Testis (tissue), 5 donors: ENCODE measurements at places on chromosomes 4 and X.

DNA sequence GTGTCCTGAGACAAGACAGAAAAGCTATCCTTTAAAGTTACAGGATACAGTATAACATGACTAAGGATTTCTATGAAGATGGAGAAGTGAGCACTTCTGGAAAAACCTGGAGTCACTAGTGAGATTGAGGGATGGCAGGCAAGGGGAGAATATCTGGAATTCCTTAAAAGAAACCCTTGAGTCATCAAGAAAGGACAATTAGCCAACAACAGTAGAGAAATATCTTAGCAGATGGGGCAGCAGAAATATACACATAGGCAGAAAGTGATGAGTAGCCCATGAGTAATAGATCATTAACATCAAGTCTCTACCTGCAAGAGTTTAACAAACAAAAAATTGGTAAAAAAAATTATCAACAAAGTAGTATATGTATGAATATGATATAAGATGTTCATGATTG, 858.8 kb upstream of the FRG1 start:
- DNase-seq = no peak

DNA sequence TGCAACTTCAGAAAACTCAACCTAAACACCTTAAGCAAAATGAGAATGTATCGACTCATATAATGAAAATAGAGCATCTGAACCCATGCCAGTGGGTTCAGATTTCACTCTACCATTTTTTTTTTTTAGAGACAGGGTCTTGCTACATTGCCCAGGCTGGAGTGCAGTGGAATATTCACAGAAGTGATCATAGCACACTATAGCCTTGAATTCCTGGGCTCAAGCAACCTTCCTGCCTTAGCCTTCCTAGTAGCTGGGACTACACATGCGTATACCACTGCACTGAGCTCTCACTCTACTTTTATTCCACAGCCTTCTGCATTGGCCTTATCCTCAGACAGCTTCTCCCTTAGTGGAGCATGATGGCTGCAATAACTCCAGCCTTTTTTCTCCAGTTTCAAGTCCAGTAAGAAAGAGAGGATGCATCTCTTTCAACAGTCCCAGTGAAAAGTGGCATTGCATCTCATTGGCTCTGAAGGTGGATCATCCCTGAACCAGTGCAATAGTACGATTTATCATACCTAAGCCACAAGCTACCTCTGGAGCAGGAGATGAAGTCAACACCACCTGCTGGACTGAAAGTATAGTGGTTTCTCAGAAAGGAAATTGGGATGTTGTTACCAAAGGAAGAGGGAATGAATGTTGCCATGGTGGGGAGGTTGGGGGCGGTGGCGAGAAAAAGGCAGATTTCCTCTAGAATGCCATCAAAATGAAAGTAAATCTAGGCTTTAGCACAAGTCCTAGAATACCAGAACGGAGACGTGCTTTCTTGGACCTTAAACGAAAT, 2.0 kb upstream of the SOD3 start:
- no peak for DNase-seq

DNA sequence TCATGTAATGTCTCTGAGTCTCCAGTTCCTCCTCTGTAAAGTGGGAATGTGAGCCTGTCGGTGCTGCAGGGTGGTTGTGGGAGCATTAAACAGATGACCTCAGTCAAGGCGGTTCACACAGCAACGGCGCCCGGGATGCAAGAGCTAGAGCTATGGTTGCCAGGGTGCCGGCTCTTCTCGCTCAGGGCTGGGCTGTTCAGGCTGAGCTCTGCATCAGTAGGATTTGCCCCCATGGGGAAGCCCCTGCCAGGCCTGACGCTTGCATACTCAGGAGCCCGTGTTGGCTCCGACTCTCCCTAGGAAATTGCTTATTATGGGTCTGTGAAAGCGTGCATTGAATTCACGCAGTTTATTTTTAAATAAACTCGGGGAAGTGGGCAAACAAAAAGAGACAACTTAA, 67.3 kb downstream of the PSAPL1 start:
- DNase-seq = no peak

- no peak for DNase-seq
Observed at GRCh38 chrX:16212024-16212423, 44.7 kb downstream of the MAGEB17 start.

GRCh38 chr4:179017581-179017980, 1575.3 kb upstream of the AGA start:
- DNase-seq = no peak

DNA sequence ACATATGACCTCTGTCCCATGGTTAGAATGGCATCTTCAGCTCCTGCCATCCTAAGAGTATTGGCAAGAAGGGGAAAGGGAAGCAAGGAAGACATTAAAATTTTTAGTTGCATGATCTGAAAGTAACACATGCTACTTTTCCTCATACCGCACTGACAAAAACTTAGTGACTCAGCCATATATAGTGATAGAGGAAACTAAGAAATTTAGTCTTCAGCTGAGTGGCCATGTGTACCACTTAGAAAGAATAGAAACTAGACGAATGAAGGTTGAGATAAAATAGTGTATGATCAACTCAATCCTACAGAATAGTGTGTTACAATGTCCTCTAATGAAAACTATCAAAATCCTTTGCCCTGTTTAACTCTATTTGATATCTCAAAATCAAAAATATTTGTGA, 164.1 kb downstream of the PPP3CA start:
- DNase-seq = no peak

- no peak for DNase-seq
Observed at GRCh38 chr4:83556006-83556707, 20.2 kb downstream of the GPAT3 start.

- DNase-seq = peak; percentile 45
Observed at GRCh38 chr4:137474711-137475301, 57.5 kb downstream of the PCDH18 start.

DNA sequence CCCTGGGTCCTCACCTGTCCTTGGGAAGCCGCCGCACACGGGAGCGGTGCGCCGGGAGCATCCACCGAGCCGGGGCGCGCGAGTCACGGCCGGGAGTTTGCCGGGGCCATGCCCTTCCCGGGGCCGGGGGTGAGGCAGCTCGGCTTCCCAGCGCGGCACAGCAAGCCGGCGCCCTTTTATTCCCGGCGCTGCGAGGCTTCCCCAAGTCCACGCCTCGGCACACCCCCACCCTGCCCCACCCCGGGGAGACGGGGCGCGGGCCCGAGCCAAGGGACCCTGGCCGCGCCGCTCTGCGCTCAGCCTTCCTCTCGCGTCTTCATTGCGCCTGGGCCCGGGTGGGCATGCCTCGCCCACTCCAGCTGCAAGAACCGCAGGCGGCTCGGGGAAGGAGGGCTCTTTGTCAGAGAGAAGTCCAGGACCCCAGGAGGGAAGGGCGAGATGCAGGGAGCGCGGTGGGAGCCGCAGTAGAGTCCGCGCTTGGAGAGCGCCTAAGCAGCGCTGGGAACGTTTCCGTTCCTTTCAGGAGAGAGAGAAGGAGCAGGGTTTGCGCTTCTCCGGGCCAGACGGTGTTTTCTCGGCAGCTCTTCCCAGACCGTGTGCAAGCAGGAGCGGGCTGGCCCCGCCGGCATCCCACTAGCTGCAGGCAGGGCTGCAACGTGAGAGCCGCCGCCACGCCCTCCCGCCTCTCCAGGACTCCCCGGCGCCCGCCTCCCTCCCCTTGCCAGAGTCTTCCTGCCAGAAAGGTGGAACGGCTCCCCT, at the start of gene MXRA5:
MXRA5 (minus strand) TSS at position 152 of the 759 bp plus-strand sequence. CDS start 2,819 bp downstream, outside the sequence.
- DNase-seq = no peak

DNA sequence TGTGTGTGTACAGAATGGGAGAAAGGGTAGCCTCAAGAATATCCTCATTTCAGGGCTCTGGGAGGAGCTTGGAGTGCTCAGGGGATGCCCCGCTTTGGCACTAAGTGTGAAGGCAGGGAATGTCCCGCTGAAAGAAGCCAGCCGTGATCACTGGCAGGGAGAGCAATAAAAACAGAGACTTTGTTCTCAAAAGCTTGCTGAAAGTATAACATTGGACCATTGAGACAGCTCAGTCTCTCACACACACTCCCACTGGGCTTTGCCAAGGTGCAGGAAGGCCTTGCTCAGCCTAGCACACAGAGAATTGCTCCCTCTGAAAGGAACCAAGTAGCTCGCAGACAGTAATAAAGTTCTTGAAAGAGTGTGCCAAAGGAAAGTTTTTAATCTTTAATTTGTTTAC, 143.8 kb upstream of the SLITRK2 start:
- DNase-seq = no peak

DNA sequence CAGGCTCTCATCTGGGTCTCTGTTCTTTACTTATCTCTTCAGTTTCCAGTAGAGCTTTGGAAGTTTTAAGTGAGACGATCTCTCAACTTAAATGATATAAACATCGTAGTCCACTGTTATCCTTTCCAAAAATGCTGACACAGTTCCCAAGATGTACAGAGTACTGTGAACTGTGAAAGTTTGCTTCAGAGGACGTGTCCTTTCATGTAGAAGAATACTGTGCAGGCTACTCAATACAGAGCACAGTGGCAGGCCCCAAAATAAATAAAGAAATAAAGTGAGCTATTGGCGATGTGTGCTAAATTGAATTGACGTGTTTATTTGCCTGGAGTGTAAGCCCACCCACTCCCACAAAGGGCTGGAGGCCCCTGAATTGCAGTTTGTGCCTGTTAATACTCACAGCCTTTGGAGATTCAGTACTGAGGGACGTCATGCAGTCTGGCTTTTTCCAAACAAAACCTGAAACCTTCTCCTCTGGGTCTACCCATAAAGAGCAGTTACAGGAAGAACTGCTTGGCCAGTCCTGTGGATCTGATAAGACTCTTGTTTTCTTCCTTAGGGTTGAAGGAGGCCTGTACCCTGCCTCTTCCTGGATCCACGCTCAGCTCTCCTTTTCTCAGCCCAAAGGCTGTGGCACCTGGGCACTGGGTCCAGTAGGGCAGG, 66.1 kb downstream of the SOWAHB start:
- no peak for DNase-seq

DNA sequence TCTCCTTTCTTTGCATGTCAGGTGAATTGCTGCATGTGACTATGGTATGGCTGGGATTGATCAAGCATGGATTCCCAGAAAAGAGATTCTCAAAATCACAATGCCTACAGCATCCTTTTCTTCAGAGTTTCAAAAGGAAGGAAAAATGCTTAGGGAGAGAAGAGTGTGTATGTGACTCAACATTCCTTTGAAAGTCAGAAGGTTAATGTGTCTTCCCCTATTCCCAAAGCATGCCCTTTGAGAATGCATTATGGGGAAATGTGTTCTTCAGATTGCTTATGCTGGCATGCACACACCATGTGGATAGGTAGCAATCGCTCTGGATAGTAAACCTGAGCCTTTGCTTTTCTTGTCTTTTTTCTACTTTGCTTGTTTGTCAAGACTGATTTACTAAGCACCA, 78.5 kb downstream of the ELOVL6 start:
- DNase-seq = no peak

GRCh38 chr4:113442826-113443225, 318.7 kb downstream of the CAMK2D start:
- DNase-seq = no peak

DNA sequence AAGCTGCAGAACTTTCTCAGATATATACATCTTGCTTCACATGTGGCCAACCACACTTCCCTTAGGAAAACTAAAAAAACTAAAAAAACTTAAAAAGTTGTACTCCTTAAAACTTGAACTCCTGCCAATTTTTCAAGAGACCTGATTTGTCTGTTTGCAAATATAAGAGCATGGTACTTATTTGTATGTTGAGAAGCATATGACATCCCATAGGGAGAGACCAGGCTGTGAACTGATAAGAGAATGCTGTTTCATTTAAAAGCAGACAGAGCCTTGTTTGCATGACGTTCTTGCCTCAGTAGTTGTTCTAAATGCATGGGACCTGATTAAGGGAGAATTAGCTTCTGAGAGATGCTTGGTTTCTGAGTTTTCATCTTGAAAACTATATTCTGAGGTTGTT, 169.9 kb downstream of the GPC3 start:
- no peak for DNase-seq

- DNase-seq = no peak
Observed at GRCh38 chr4:3034231-3034630, 40.1 kb downstream of the HTT-AS start.

GRCh38 chr4:33626221-33626620, 2618.1 kb downstream of the ARAP2 start:
- DNase-seq = no peak

DNA sequence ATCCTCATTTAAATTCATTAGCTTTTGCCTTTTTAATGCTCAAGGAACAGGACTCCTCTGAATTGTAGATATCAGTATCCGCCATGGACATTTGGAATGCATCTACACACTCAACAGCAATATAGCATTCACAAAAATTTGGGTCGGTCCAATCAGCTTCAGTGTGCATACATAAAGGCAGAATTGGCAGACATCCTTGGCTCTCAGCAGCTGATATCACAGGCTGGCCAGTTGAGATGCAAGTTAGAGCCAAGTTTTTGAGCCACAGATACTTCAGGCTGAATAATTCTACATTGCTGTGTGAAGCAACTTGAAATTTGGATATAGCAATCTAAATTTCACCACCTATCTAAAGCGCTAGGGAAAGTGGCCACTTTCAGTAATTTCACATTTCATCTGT, 821.1 kb downstream of the PCDH19 start:
- DNase-seq = no peak

GRCh38 chr4:137156807-137157206, 375.5 kb downstream of the PCDH18 start:
- no peak for DNase-seq

DNA sequence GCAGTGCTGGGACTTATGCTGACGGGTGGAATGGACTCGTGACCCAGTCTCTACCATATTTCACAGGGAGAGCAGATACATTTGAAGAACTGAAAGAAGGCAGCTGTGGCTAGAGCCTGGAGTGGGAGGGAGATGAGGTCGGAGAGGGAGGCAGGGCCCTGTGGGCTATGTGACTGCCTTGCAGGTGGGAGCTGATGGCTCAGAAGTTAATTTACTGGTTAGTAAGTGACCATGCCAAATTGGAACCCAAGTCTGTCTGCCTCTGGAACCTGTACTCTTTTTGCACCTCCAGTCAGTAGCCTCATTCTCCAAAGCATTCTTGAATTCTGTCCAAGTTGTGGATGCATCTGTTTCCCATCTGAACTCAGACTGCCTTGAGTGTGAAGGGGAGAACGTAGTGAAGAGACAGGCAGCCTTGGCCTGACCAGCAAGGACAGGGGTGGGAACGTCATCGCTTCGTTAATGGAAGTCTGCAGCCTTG, 92.3 kb downstream of the REPS2 start:
- peak; percentile 43 for DNase-seq

DNA sequence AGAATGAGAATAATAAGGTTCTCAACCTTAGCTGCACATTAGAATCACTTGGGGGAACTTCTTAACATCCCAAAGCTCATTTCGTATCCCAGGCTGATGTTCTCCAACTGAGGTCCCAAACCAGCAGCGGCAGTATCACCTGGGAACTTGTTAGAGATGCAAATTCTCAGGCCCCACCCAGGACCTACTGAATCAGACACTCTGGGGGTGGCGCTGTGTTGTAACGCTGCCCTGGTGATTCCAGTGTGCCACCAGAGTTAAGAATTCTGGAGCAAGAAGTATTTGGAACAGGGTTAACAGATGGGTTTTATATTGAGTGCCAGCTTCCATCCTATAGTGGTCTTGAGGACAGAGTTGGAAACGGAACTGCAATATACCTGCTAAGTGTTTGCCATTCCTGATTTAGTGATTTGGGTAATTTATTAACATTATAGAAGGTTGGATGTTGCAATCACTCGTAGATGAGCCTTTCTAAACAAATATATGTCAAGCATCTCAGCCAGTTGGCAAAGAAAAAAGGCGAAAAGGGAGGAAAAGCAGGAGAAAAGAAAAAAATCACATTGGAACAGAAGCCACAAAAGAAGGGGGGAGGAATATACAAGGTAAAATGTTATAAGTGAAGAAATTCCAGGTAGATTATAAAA, 141.0 kb downstream of the ARX start:
- DNase-seq = no peak
